ENCODE measurements at places on chromosomes 1 and 21.

DNA sequence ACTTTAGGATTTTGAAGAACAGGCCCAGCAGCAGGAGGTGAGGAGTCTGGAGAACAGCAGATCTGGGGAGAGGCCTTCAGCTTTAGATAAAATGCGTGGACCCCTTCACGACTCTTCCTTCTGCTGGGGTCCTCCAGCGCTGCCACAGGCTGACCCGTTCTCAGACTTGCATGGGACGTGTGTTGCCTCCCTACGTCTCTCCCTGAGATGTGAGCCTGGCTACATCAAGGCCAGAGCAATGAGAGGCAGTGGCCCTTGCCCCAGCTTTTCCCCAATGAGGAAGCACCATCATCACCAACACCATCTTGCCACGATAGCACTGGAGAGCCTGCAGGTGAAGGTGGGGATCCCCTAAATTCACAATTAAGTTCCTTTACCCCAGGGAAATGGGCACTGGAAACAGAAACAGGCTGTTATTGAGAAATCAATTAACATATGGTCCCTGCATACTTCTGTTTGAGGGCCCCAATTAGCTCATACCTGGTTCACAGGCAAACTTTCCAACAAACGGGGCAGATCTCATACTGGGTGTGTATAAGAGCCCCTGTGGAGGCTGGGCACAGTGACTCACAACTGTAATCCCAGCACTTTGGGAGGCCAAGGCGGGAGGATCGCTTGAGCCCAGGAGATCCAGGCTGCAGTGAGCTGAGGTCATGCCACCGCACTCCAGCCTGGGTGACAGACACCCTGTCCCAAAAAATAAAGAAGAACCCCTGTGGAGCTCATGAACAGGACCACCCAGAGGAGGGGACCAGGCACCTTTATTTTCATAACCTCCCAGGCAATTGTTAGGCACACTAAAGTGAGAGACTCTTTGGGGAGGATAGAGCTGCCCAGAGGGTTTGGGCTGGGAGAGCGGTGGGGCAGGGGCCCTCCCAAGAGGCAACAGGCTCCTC, 12.1 kb upstream of the ADAMTSL4 start:
- no peak for DNase-seq

GRCh38 chr1:73511038-73511437, 686.9 kb downstream of the LRRIQ3 start:
- DNase-seq, result no peak

GRCh38 chr1:83999316-83999819, 436 bp upstream of the TTLL7 start:
- peak; percentile 65 for DNase-seq

GRCh38 chr21:34801519-34802132, 132.8 kb downstream of the CLIC6 start:
- peak; percentile 8 for DNase-seq

GRCh38 chr1:100449477-100449876, 88.5 kb upstream of the GPR88 start:
- DNase-seq, result no peak

GRCh38 chr1:11455967-11456570, 22.9 kb upstream of the DISP3 start:
- DNase-seq, result no peak

- no peak for DNase-seq
Observed at GRCh38 chr1:201989354-201990128, 7.1 kb downstream of the RNPEP start.

GRCh38 chr1:83799594-83799993, 199.3 kb downstream of the TTLL7 start:
- no peak for DNase-seq

- no peak for DNase-seq
Observed at GRCh38 chr1:99538618-99538956, 107.3 kb upstream of the PALMD start.

DNA sequence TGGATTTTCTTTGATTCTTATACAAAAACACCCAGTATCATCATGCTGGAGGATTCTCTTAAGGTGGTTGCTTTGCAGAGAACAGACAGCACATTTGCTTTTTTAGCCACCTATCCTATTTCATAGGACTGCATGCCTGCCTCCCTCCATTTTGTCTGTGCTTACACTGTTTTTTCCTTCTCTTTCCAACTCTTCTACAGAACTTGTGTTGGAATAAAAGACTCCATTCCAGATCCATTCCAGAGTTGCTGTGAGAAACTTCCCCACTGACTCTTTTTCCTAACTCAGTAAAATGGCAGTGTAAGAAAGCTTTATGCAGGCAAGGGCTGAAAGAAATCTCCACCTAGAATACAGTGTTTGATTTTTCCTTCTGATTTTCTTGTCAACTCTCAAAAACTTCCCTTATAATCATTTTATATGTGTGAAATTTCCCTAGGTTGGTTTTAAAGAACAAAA, 5.2 kb upstream of the ARID1A start:
- DNase-seq, result no peak

- no peak for DNase-seq
Observed at GRCh38 chr21:46191257-46191685, 7.0 kb upstream of the SPATC1L start.

DNA sequence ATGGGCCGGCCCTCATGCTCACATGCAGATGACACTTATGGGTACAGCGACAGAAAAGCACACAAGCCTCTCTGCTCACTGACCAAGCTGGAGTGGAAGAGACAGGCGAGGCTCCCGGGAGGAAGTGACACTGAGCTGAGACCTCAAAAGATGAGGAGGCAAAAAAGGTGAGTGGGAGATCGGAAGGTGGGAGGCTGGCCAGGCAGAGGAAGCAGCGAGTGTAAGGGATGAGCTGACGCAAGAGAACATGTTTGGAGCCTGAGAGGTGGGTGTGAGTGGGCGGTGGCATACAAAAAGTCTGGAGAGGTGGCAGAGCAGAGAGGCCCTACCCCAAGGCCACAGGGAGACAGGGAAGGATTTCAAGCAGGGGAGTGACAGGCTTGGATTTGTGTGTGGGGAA, 18.2 kb upstream of the CDCP2 start:
- no peak for DNase-seq

DNA sequence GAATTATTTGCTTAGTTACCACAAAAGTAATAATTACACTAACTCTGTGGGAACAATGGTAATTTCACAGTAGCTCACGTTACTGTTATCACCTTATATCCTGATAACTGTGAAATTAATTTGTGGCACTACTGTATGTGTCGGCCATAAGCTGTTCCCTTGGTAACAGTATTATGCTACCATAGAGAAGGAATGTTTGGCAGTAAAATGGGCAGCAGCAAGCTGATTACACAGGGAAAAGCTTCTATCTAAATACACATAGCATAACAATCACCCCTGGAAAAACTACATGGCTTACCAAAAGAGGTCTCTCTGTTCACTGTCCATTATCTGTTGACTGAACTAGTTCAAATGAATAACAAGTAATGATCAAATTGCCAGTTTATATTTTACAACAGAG, 124.1 kb downstream of the DPYD start:
- peak; percentile 85 for DNase-seq

GRCh38 chr1:91736715-91737615, 149.0 kb downstream of the TGFBR3 start:
- DNase-seq, result no peak

GRCh38 chr1:226872437-226872836, 2.0 kb downstream of the PSEN2 start:
- DNase-seq, result no peak
